ENCODE measurements at places on chromosomes 13 and 19.

GRCh38 chr13:91356919-91357612 lies 9.6 kb downstream of the MIR17HG start:
- no peak for DNase-seq

GRCh38 chr19:10422846-10423245 lies 2.5 kb downstream of the PDE4A start:
- DNase-seq = no peak

- no peak for DNase-seq
Measured at GRCh38 chr19:11203194-11204075, 6.1 kb upstream of the KANK2 start.

- DNase-seq = no peak
Measured at GRCh38 chr13:43573802-43574514, 212.8 kb downstream of the ENOX1 start.

DNA sequence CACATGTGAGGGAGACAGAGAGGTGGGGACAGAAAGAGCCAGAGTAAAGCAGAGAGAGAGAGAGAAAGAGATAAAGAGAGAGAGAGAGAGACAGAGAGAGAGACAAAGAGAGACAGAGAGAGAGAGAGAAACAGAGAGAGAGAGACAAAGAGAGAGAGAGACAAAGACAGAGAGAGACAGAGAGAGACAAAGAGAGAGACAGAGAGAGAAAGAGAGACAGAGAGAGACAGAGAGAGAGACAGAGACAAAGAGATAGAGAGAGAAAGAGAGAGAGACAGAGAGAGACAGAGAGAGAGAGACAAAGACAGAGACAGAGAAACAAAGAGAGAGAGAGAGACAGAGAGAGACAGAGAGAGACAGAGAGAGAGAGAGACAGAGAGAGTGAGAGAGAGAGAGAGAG lies 4.2 kb upstream of the TTYH1 start:
- no peak for DNase-seq

DNA sequence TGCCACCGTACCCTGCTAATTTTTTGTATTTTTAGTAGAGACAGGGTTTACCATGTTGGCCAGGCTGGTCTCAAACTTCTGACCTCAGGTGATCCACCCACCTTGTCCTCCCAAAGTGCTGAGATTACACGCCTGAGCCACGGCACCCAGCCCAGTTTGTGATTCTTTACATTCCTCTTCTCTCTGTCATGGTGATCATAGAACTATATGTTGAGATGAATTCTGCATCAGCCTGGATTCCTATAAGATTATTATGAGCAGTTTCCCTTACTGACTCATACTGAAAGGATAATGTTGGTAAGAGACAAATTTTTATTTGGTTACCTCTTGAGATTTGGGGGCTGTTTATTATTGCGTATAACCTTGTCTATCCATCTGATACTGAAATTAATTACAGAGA lies 121.5 kb upstream of the CSNK1A1L start:
- DNase-seq = no peak

DNA sequence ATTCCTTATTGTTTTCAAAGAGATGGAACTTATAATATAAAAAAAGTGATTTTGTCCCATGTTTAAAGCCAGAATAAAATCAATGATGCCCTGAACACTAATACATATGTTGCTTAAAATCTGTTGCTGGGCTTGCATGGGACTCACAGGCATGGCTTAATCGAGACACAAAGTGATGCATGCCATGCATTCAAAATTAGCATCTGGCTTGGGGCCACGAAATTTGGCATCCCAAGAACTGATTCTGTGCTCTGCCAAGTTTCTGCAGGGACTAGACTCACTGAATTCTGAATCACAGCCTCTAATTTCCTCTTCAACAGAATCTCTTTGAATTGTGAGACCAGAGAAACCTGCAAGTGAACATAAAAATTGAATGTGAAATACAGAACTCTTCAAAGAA lies 109.2 kb downstream of the PCDH17 start:
- no peak for DNase-seq

GRCh38 chr13:61406275-61406674 lies 9.4 kb downstream of the PCDH20 start:
- DNase-seq = no peak

DNA sequence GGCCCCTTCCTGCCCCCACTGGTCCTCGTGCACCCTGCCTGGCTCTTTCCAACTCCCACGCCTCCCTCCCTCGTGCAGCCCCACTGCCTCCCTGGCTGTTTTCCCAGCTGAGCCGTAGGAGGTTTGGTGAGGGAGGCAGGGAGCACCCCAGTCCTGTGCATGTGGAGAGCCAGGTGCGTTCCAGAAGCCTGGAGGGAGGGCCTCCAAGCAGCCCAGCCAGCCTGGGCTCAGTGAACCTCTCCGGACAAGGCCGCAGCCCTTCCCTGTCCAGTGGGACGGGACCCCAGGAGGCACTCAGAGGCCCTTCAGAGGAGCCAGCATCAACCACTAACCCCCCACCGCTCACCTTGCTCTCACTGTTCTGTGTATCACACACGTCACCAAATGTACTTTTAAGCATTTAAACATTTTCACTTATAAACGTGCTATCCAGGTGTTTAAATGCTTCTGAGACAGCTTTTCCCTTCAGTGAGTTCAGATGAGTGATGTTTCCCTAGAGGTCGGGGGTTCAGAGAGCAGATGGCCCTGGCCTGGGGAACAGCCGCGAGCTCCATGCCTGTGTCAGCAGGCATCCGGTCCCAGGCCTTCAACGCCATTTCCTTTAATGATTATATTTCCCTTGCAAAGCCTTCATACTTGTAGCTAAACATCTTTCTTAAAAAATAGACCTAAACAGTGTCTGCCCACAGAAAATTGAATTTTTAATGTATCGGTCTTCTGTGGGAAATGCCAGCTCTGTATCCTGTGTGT lies 122.6 kb downstream of the ATP11A start:
- DNase-seq = no peak

DNA sequence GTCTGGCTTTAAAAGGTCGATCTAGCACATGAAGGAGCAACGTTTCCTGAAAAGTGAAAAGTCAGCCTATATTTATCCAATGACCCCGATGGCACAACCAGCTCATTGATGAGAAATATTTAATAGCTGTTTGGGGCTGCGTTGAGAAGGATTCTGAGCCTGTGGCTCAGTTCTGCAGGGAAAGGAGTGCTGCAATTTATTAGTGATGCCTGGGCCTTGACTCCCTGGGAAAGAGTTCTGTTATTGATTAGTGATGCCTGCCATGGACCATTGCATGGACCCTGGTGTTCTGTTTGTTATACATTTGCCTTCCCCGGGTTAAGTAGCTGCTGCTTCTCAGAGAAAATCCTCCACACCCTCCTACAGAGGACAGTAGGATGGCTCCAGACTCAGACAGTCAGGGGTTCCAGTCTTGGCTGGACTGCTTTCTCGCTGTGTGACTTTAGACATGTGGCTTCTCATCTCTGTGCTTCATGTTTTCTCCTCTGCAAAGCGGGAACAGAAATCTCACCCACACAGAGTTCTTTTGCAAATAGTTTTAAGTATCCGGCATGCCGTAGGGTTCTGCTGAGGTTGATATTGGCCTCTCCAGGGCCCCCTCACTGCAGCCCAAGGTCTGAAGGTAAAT lies 17.7 kb upstream of the PTPRS start:
- peak; percentile 50 for DNase-seq

DNA sequence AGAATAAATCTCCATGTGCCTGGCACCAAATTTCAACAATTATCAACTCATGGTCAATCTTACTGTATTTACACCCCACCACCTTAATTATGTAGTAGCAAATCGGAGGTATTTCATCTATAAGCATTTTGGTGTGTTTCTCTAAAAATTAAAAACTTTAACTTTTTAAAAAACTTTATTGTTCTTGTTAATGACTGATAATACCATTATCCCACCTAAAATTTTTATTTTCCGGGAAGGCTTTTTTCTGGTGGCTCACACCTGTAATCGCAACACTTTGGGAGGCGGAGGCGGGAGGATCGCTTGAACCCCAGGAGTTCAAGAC lies 453 bp upstream of the PDCD2L start:
- DNase-seq = no peak

DNA sequence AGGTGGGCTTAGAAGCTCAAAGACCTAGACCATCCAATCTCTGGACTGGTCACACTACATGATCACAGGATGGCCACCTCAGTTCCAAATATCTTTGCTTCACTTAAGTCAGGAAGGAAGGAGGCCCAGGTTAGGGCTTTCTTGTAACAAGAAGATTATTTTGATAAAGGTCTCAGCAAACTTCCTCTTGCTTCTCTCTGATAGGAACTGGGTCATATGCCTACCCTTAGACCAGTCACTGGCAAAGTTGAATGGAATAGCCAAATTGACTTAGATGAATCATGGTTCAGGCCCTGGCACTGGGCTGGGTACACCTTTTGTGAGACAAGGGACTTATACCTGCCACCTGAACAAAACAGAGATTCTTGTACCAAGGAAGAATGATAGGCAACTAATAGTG lies 11.0 kb downstream of the FRY start:
- no peak for DNase-seq

DNA sequence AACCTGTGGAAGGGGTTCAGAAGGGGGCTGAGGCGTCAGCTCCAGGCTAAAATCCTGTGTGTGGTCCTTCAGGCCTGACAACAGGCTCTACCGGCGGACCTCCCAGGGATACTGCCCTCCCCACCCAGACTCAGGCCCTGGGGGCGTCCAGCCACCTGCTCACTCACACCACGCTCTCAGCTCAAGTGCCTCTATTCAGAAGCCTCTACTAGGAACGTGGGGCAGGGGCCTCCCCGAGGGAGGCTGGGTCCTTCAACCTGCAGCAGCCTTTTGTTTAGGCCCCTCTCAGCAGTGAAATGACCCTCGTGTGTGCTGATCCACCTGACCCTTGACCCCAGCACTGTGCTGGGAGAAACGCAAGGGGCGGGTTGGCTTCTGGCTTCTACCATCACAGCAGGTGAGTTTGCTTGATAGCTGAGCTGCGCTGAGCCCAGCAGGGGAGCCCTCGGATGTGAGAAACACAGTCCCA lies 10.6 kb downstream of the PLPP2 start:
- no peak for DNase-seq

- DNase-seq = no peak
Measured at GRCh38 chr13:50386541-50387050, 371.4 kb downstream of the KCNRG start.

- no peak for DNase-seq
Measured at GRCh38 chr19:31340042-31341025, 8.9 kb downstream of the TSHZ3 start.

- DNase-seq = peak; percentile 31
Measured at GRCh38 chr13:31172535-31172934, 10.8 kb upstream of the HSPH1 start.

- no peak for DNase-seq
Measured at GRCh38 chr19:16527971-16528521, 14.2 kb downstream of the CHERP start.

DNA sequence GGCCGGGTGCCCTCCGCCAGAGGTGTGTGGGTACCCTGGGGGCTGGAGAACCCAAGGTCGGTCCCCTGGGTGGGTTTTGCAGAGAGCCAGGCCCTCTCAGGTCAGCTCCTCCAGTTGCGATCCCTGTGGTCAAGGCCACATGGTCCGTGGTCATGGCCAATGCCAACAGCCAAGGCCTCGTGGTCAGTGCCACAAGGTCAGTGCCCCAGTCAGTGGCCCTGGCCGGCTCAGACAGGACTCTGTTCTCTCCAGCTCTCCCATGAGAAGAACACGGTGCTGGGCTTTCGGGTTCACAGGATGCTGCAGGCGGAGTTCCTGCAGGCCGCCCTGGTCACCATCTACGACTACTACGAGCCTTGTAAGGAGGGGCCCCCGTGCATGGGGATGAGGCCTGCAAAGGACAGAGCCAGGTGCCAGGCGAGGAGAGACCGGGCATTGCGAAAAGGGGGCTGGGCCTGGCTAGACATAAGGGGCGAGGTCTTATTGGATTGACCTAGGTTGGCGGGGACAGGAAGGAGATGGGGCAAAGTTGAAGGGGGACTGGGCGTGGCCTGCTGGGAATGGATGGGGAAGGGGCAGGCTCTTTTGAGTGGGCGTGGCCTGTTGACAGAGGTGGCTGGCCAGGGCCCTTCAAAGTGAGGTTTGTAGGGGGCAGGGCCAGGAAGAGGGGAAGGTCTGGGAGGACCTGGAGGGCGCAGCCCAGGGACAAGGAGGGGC lies 15.2 kb upstream of the SHFL start:
- DNase-seq = no peak

GRCh38 chr19:6108721-6109633 lies 1.3 kb downstream of the RFX2 start:
- no peak for DNase-seq

DNA sequence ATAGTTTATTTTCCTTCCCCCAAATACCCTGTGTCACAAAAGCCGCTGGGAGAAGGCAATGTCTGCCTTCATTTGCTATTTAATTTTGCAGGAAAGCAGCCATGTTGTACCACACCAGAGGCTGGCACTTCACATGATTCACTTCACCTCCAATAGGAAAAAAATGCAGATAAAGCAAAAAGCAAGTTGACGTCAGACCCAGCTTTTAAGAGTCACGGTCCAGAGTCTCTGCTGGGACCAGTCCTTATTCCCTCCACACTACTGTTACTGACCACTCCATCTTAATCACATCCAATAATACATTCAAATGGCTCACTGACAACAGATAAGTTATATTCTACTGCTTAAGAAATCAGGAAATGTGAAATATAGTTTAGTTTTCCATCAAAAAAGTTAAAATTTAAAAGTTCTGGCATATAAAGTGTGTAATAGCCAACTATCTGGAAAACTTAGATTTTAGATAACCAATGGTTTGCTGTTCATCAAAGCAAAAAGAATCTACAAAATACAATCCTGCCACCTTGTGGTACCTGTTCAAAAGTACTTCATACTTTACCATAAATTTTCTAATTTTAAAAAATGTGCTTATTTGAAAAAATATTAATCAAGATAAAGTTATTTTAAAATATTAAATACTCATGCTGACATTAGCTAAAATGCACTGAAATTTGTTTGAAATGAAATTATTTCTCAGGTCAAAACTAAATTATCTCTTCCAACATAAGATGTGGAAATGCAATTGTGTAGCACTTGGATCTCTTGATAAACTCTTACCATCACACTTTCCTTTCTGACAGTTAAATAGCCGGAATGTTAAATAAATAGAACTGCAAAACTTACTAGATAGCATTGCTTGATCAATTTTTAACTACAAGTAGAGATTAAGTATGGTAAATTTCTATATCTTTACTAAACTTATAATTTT lies 97.3 kb downstream of the SERP2 start:
- peak; percentile 35 for DNase-seq

DNA sequence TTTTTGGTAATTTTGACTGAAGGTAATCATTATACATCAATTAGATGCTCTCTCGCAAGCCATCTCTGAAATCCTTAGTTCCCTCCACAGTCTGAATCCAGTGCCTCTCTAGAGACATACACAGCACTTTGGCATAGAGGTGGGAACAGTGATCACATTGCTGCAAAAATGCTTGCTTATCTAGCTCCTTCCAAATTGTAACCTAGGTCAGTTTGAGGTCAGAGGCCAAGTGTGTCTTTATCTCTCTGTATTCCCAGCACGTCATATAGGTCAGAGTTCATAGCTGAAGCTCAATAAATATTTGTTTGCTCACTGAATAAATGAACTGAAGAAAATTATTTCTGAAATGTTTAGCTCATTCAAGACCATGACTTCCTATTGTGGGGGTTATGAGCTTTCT lies 462.5 kb downstream of the DIAPH3 start:
- no peak for DNase-seq

DNA sequence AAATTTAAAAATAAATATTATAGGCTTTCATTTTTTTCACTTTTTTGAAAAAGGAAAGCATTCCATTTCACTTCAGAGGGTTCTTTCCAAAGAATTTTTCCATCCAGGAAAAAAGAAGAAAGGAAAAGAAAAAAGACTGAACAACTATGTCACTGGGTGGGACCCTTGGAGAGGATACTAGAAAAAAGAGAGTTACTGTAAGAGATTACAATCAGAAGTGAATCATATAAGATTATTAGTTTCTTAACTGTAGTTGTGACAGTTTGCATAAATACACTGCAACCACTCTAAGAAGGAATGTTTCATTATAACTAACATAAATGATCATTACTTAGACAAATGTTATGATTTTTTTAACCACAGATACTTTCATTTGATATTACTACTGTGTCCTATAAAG lies 87.8 kb downstream of the KLF12 start:
- no peak for DNase-seq
